Heart right ventricle (tissue), 16 donors: ENCODE measurements at places on chromosomes 3 and 15. TPM values are rescaled to one million over a fixed set of nuclear protein-coding genes. Genes with fewer than 3 reads are reported as not detected.

ALPK3 gene
- total RNA-seq: 133 TPM

SPG11 gene
- total RNA-seq: 43.6 TPM

DZIP1L gene
- total RNA-seq: 4.2 TPM

SLC9C1 gene
- 1.8 TPM for total RNA-seq

LRRC31 gene
- total RNA-seq: not detected

GALNT15 gene
- 1.6 TPM for total RNA-seq

IQCF6 gene
- total RNA-seq: not detected

UBA3 gene
- total RNA-seq: 87.4 TPM

ERICH6 gene
- not detected for total RNA-seq

DISP2 gene
- 0.08 TPM for total RNA-seq

CCDC39 gene
- not detected for total RNA-seq

SCAANT1 gene
- not detected for total RNA-seq

SPESP1 gene
- 2.7 TPM for total RNA-seq

LRTM1 gene
- not detected for total RNA-seq

HHATL gene
- 566 TPM for total RNA-seq

RPUSD2 gene
- total RNA-seq: 10.1 TPM

GREM1 gene
- total RNA-seq: 0.09 TPM
